Nephron progenitor cell (in vitro differentiated cells): ENCODE measurements at places on chromosomes 7 and 10.

DNA sequence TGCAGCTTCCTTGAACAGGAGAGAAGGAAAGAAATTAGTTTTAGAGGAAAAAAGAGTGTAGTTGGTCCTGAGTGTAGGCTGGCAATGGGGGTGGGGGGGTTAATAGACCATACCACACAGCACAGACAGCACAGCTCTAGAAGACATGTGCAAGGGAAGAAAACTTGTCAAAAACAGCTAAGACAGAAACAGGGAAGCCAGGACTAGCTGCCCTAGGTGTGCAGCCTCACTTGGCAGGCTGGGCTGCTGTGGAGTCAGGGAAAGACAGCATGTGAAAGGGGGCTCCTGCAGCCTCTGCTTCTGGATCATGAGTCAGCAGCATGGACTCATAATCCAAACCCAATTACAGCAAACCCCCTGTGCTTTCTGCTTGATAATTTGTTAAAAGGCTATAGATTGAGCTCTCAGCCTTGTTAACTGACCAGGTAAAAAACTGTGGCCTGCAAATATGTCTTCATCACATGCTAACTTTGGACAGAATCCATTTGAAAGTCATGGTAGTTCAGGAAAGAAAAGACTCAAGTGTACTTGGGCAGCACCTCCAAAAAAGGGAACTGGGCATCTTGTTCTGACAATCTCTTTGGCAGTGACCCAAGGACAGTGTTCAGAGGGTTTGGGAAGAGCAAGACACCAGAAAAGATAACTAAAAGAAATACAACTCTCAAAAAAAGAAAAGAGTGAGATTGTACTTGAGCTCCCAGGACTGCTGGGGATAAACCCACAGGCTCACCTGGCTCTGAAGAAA, 142.2 kb upstream of the VWC2 start:
- DNase-seq = no peak

GRCh38 chr7:99331002-99331401, 5.3 kb downstream of the ARPC1A start:
- no peak for DNase-seq

DNA sequence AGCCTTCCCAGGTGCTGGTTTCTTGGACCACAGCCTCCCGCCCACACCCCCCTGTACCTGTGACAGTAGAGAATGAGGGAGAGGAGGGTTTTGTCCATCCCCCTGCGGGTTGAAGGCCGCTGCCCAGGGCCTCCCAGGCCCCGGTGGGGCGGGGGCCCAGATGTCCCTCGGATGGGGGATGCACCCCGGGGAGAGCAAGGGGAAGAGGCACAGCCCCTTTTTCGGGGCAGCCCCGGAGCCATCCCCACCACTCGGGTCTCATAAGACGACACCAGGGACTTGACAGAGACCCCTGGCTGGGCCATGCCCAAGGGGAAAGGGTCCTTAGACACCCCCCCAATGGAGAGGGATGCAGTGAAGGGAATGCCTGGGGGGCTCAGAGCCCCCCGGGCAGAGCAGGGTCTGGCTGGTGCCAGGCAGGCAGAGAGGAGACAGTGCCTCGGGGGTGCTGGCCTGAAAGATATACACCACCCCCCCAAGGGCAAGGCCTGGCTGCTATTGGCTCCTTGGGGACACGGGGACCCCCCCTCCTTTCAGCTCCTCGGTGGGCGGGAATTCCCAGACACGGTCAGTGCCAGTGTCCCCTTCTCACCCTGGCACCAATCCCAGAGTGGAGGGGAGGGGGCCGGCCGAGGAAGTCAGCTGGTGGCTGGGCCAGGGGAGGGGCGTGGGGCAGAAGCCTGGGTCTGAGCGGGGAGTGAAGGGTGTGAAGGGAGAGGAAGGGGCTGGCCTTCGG, 3.7 kb upstream of the SPACDR start:
- no peak for DNase-seq

DNA sequence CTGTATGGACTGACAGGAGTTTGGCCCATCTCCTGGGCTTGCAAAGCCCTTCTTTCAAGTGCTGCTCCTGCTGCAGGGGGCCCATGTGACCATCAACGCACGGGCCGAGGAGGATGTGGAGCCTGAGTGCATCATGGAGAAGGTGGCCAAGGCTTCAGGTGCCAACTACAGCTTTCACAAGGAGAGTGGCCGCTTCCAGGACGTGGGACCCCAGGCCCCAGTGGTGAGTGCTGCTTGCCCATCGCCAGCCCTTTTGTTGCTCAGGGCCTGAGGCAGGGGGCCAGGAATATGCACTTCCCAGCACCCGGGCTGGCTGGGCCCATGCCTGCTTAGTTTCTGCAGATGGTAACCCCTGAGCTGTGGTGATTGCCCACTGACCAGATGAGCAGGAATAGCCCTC, 8.7 kb downstream of the PGAM2 start:
- no peak for DNase-seq

GRCh38 chr10:69089638-69090599, 2.0 kb downstream of the SRGN start:
- DNase-seq = no peak

DNA sequence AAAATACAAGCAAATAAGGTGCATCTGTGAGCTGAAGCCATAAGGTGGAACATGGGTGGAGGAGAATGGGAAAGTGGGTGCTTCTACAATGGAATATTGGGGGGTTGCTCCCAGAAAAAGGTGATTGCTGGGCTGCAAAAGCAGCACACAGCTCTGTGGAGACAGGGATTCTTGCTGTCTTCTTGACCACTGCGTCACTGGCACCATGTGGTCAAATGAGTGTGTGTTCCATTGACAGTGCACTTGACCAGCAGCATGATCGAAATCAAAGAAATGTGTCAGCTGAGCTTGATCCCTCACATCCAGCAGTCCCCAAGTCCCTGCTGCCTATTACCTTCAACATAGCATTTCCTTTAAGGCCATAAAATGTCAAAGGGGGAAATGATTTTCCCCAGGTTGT, 56.2 kb downstream of the GPR26 start:
- DNase-seq = no peak

- no peak for DNase-seq
These were observed 9.6 kb upstream of the EBF3 start for GRCh38 chr10:129973674-129974059.

DNA sequence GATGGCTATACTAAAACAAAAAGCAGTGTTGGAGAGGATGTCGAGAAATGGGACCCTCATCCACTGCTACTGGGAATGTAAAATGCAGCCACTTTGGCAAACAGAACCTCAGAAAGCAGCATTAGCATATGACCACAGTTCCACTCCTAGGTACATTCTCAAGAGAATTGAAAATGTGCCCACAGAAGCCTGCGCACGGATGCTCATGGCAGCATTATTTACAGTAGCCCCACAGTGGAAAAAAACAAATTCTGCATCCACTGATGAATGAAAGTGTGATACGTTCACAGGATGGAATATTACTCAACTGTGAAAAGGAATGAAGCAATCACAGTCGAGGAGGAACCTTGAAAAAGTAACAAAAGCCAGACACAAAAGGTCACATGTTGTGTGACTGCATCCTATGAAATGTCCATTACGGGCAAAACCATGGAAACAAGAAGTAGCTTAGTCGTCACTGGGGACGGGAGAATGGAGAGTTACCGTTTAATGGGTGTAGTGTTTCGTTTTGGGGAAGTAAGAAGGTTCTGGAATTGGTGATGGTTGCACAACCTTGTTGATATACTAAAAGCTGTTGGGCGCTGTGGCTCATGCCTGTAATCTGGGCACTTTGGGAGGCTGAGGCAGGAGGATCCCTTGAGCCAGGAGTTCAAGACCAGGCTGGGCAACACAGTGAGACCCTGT, 2.5 kb upstream of the UPK3B start:
- no peak for DNase-seq

GRCh38 chr10:84164442-84164841, 9.2 kb upstream of the GPR15LG start:
- DNase-seq = no peak

GRCh38 chr7:30503274-30504212, 1.1 kb downstream of the GGCT start:
- no peak for DNase-seq

- no peak for DNase-seq
These were observed 5.2 kb upstream of the BRI3 start for GRCh38 chr7:98276241-98276761.

GRCh38 chr10:45553613-45554012, 119.0 kb downstream of the ZFAND4 start:
- no peak for DNase-seq

DNA sequence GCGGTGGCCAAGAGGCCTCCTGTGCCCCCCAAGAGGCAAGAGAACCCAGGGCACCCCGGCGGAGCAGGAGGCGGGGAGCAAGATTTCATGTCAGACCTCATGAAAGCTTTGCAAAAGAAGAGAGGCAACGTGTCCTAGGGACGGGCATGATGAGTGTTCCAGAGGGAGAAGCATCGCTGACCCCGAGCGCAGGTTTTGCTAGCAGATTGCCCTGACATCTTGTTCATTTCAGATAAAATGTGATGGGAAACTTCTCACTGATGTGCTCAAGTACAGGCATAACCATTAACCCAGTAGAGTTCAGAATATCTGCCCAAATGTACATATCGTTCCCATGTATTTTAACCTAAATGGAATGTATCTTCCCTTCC, 129.2 kb downstream of the APBB1IP start:
- DNase-seq = no peak

DNA sequence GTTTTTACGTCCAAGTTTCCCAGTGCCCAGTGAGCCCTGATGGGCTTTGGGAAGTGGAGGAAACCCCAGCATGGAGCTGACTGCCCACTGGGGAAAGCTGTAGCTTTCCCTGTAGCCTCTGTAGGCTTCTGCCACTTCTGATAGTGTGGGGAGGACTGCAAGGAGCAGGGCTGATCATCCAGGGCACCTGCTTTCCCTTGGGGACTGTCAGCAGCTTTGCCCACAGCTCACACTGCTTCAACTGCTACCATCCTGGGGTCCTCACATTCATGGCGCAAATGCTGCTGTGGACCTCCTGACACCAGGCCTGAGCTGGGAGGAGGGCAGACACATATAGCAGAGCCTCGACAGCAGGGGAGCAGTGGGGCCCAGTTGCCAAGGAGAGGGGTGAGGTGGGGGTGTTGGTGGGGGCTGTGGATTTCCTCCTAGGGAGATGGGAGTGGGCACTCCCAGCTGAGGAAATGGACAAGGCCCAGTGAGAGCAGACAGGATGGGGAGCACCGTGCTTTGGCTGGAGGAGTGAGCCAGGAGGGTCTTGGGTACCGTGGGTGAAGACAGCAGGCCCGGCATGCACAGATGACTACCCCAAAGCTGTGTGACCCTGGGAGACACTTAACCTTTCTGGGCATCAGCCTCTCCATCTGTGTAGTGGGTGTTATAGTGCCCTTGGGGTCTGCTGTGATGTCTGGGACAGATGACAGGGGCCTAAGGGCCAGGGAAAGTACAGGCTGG, 16.2 kb downstream of the RAMP3 start:
- no peak for DNase-seq

DNA sequence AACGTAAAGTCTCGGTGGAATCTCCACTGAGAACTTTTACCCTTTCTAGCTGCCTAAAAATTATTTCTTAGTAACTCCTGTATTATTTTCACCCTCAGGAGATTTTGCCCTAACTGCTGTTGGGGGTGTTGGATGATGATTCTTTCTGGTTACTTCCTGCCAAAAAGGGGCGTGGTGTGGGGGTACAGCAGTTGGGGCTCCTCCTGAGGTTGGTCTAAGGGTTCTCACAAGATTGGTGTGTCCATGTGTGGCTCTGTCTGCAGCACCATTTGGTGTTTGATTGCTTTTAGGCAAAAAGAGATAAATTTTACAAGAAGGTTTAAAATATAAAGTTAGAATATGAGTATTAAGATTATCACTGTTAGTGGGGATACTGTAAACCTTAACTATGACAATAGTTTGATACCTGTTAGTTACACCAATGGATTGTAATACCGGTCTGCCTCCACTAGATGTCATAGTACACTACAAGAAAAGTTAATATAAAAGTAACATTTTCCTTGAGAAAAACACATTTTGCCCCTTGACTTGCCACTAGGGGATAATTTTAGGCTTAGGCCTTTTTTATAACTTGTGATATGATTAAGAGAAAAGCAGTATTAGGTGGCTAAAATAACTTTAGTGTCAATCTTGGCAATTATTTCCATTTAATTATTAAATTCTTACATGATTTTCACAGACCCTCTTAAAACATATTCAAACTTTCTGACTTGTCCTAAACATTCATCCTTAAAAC, 928.7 kb downstream of the IPMK start:
- DNase-seq = peak; percentile 10

DNA sequence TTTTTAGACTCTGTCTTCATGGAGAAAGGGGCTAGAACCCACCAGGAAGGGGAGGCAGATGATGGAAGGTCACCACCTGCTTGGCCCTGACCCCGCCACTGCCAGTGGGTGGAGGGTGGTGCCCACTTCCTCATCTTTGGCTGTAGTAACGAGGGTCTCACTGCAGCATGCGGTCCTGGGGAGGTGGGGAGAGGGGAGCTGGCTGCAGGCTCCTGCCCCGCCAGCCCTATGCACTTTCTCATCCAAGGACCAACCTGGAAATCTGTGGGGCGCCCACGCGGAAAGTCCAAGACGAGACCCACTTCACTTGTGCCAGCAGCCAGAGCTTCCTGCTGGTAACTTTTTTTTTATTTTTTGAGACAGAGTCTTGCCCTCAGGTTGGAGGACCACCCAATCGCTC, 101.0 kb downstream of the CUX1 start:
- no peak for DNase-seq

DNA sequence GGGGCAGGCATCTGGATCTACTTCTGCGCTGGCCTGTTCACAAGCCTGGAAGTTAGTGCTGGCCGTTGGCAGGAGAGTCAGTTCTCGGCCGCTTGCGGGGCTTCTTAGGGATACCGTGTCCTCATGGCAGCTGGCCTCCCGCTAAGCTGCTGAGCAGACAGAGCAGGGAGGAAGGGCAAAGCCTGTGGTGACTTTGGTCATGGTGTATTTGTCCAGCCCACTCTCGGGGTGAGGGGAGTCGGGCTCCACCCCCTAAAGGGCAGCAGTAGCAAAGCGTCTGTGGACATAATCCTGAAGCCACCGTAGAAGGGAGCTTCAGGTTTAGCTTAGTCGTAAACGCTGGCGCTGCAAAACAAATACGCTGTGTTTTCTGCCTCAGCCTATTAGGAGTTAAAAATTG, 12.2 kb downstream of the UBE3C start:
- DNase-seq = peak; percentile 67

DNA sequence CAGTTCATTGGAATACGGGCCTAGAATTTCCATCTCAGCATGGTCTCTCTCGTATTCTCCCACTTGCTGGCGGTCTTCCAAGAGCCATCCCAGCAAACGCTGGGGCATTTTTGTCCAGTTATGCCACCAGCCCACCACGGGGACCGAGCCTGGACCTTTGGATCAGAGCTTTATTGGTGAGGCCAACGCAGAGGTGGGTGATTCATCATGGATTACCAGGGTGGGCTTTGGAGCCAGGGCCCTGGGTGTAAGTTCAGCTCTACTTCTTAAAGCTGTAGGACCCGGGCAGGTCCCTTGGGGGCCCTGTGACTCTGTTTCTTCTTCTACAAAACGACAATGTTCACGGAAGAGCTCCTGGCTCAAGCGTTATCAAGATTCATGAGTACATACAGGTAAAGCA, 22.7 kb upstream of the PITRM1 start:
- no peak for DNase-seq

DNA sequence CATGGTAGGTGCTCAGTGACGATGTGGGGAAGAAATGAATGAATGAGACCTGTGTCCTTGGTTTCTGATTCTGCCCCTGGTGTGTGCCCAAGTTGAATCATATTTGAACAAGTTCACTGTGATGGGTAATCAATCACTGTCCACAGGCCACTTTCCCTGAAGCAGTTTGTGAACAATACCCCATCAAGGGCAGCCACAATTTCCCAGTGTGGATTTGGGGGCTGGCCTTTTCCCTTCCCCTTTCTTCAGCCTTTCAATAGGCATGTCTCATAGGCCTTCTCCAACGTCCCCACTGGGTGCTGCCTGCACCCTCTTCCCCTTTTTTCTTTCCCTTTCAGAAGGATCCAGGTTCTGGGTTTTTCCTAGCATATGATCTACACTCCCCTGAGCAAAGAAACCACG, 64.7 kb downstream of the CREB5 start:
- DNase-seq = no peak
